ENCODE measurements at places on chromosomes 7 and 10.

DNA sequence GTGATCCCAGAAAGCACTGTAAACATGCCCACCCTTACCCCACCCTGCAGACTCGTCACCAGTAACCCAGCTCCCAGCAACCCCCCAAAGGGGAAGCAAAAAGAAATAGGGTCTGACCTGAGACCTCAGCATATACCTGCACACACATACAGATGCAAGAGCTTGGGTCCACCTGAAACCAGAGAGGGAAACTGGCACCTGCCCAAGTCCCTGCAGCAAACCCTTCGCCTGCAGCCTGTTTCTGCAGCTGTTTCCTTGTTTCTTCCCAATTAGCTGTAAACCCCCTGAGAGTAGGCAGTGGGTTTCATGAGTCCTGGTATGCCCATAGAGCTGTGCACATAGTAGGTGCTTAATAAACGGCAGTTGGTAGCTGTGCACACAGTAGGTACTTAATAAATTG lies 140.5 kb downstream of the FGFR2 start:
- no peak for DNase-seq

GRCh38 chr7:81883801-81884393 lies 114.0 kb upstream of the HGF start:
- no peak for DNase-seq

- DNase-seq = no peak
Observed at GRCh38 chr10:101575091-101575490, 13.0 kb downstream of the POLL start.

DNA sequence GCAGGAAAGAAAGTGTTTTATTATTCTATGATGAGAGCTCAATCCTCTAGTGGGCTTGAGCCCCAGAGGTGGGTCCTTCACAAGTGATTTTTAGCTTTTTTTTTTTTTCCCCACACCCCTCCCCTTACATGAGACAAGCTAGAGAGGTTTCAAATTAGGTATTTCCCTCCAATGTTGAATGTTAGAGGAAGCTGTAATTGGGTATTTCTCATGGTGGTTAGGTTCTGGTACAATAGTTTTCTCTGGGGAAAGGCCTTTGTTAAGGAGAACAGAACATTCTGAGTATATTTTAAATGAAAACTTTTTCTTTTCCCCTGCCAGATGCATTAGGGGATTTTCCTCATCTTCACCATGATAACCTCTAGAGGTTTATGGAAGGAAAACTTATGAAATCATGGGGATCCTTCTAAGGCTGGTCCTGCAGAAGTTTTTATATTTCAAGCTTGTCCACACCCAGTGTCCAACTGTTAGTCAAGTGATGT lies 1039.7 kb downstream of the NRG3 start:
- no peak for DNase-seq

DNA sequence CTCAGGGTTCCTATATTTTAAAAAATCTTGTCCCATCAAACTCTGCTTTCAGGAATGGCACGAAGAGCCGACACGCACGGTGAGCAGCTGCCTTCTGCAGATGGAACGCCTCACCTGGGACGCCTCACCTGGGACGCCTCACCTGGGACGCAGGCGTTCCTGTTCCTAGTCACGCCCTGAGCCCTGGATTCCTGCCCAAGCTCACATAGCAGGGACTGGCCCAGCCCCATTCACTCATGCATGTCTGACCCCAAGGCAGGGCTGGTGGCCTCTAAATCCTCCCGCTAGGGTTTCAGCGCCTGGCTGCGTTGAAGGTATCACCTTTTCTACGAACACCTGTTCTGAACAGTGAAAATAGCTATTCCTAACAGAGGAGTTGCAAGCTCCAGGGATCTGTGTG lies 49.8 kb downstream of the CARD11 start:
- DNase-seq = no peak

DNA sequence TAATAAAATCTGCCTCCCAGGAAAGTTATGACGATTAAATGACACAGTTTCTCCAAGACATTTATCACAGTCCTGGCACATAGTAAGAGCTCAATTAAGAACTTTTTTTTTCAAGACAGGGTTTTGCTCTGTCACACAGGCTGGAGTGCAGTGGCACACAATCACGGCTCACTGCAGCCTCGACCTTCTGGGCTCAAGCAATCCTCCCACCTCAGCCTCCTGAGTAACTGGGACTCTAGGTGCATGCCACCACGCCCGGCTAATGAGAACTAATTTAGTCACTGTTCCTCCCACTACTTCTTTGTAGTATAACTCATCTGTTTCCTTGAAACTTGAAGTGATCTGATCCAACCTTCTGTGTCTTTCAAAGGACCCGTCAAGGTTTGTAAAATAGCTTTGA lies 42.2 kb upstream of the MXI1 start:
- DNase-seq = peak; percentile 30

- DNase-seq = peak; percentile 52
Observed at GRCh38 chr10:99370993-99371392, 41.8 kb downstream of the CNNM1 start.

DNA sequence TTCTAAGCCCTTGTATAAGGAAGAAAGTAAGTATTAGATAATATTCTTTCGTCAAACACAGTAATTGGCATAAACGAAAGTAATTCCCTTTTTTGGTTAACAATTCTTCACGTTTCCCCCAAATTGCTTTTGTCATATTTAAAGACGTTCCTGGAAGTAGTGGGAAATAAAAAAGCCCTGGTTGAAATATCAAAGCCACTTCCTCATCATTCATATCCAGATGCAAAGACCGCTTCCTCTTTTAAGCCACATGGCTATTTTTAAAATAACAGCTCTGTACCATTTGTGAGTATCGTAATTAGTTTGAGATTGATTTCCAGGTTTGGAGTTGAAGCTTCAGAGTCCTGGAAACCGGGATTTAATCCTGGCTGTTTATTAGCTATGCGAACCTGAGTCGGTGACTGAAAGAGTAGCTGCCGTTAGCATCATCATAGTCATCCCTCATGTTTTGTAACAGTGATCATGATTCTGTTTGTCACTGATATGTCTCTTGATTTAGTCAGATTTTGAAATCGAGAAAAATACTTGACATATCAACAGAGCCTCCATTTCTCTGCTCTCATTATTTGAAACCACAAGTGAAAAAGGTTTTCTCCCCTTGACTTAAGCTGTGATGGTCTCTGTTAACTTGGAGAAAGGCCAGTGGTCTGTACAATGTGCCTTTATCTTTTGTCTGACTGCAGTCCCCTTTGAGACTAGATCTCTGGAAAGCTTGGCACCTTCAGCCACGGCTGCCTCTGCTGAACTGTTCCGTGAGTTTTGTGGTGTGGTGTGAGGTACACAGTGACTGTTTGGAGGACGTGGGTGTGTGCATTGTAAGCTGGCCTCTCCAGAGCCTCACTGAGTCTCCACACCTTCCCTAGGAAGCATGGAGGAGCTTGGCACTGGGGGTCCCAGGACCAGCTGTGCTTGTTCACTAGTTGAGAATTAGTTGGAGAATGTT lies 18.1 kb downstream of the OPTN start:
- no peak for DNase-seq

GRCh38 chr7:101185258-101185839 lies 5.3 kb upstream of the NAT16 start:
- no peak for DNase-seq

DNA sequence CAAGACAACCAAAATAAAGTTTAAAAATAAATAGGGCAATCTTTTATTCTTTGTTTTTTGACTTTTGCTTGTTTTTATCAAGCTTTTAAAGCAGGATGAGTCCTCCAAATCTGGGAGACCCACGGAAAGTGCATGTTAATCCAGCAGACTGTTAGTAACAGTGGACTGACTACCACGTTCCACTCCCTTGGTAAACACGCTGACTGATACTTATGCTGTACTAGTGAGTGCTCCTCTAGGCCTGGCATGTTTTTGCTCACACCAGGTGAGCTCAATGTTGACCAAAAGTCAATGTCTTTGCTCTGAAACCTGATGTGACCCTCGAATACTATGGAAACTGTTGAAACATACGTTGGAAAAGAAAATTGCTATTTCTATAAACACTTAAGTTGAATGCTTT lies 88.4 kb downstream of the KIAA1549 start:
- DNase-seq = no peak

DNA sequence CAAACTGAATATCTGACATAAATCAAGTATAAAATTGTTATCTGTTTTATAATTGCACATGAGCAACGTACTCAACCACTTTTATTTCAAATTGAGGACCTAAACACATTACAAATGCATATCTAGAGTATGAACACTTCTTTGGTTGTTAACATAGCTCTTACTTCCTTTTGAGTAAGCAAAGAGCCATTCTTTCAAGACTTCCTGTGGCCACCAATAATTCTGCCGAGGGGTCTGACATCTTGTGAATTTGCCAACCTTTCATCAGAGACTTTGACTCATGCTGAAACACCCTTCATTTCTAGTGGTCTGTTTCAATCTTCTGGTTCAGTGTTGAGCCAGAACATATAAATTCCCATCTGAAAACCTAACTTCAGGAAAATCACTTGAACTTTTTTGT lies 59.4 kb downstream of the CDK14 start:
- no peak for DNase-seq

DNA sequence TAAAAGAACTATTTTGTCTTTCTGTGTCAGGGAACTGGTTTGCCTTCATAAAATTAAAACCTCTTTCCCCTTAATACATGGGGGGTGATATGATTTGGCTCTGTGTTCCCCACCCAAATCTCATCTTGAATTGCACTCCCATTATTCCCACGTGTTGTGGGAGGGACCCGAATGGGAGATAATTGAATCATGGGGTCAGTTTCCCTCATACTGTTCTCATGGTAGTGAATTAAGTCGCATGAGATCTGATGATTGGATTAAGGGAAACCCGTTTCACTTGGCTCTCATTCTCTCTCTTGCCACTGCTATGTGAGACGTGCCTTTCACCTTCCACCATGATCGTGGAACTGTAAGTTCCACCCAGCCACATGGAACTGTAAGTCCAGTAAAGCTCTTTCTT lies 142.1 kb downstream of the VTI1A start:
- no peak for DNase-seq

GRCh38 chr10:36670621-36671402 lies 454.6 kb upstream of the ANKRD30A start:
- no peak for DNase-seq

DNA sequence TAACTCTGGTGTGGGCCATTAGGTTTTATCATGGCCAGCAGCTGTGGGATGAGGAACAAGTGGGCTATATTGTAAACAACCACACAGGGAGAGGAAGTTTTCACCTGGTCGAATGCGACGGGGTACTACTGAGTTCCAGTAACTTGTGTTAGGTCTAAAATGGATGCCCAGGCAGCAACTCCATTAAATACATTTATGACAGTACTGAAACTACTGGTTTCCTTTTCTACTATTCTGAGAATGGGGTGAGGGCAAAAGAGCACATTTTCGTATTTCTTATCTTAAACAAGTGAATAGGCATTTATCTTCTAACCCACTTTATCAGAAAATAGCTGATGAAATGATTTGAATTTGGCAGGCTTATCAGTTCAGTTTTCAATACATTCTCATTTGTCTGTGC lies 109.7 kb downstream of the C1GALT1 start:
- no peak for DNase-seq

GRCh38 chr7:51261117-51261835 lies 55.3 kb downstream of the COBL start:
- DNase-seq = no peak

Measured in activated CD8-positive, alpha-beta memory T cell treated with anti-CD3 and anti-CD28 coated beads, Interleukin-2, amount 10 ng/mL, durations not matched to agents 7 days and 5 days (primary cell).